Right ventricle myocardium superior (tissue), 1 donor: ENCODE measurements at places on chromosomes 16 and 17. TPM values are rescaled to one million over a fixed set of nuclear protein-coding genes. Genes with fewer than 3 reads are reported as not detected.

SP2 gene
- total RNA-seq: 12.4 TPM

- DNase-seq: no peak
Observed at GRCh38 chr17:75844530-75845057, 390 bp upstream of the UNC13D start.

DNA sequence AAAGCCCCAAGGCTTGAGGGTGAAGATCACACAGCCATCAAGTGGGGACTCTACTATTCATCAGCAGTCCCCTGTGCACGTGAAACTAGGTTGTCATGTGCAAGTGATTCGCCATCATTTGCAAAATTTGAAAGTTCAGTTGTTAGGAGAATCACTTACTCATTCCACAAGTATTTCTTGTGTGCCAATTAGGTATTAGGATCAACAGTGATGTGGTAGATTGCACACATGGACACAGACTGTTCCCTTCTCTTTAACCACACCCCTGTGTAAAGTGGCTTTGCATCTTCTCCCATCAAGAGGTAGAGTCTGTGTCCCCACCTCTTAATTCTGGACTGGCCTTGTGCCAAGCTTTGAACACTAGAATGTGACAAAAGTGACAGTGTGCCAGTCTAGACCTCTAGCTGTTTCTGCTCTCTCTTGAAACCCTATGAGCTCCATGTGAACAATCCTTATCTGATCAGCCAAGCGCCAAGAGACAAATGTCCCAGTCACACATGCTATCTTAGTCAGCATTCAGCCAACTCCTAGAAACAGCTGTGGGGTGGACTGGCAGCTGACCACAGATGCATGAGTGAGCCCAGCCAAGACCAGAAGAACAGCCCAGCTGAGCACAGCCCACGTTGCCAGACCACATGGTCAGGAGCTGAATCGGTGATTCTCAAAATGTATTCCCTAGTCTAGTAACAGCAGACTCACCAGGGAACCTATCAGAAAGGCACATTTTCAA, 31.5 kb upstream of the SHISA9 start:
- no peak for DNase-seq

DNA sequence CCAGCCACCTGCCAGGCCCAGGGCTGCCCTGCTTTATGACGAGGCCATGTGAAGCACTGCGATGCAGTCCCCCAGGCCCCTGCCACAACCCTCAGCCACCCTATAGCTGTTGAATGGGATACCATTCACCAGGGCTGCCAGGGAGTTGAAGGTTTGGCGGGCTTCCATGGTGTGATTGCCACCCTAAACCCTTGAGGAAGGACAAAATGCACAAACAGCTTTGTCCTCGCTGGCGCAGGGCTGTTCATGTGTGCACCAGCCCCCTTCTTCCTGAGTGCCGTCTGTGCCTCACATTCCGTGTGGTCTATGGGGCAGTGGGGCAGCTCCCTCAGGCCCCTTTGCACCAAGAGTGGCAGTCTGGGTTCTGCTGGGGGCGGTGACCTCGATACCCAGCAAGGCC, 25.3 kb downstream of the NARF start:
- DNase-seq: no peak

- no peak for DNase-seq
Observed at GRCh38 chr17:9363440-9364350, 211.9 kb downstream of the STX8 start.
